Forelimb muscle (tissue), 1 donor: ENCODE measurements at places on chromosomes 1 and 21. TPM values are rescaled to one million over a fixed set of nuclear protein-coding genes. Genes with fewer than 3 reads are reported as not detected.

Gene TRNP1
- 0.96 TPM for polyA plus RNA-seq

Gene SELL
- polyA plus RNA-seq = 1.6 TPM

Gene IL12RB2
- polyA plus RNA-seq = 1.0 TPM

Gene CENPF
- polyA plus RNA-seq = 27.5 TPM

Gene A3GALT2
- not detected for polyA plus RNA-seq

Gene RNU1-2
- not detected for polyA plus RNA-seq

Gene KCNN3
- 10.1 TPM for polyA plus RNA-seq

Gene GBP1
- 4.1 TPM for polyA plus RNA-seq

Gene LORICRIN
- polyA plus RNA-seq = not detected

Gene FCRL2
- polyA plus RNA-seq = 0.11 TPM

Gene LCE2B
- not detected for polyA plus RNA-seq

Gene TSPAN1
- polyA plus RNA-seq = 0.54 TPM

Gene B3GALNT2
- polyA plus RNA-seq = 30.9 TPM

Gene CD247
- 1.2 TPM for polyA plus RNA-seq

Gene PGLYRP4
- polyA plus RNA-seq = not detected

Gene BNIPL
- 0.70 TPM for polyA plus RNA-seq

Gene C1orf53
- polyA plus RNA-seq = 1.8 TPM

Gene TMEM81
- polyA plus RNA-seq = 1.9 TPM

Gene CD34
- polyA plus RNA-seq = 147 TPM

Gene C1orf87
- 0.80 TPM for polyA plus RNA-seq

Gene WDTC1
- polyA plus RNA-seq = 28.7 TPM

Gene ELF3
- 0.20 TPM for polyA plus RNA-seq

Gene PTGER3
- polyA plus RNA-seq = 0.90 TPM

Gene TLCD4
- 12.7 TPM for polyA plus RNA-seq

Gene SPATA6
- polyA plus RNA-seq = 8.4 TPM

Gene ZMYM4
- polyA plus RNA-seq = 34.8 TPM

Gene TFF2
- not detected for polyA plus RNA-seq

Gene TTC24
- polyA plus RNA-seq = 0.32 TPM

Gene GNG4
- 0.42 TPM for polyA plus RNA-seq

Gene CA6
- polyA plus RNA-seq = not detected

Gene LRRC42
- polyA plus RNA-seq = 21.0 TPM

Gene SH2D1B
- polyA plus RNA-seq = 0.71 TPM

Gene APCS
- polyA plus RNA-seq = not detected

Gene LHX8
- polyA plus RNA-seq = not detected

Gene TNFSF4
- polyA plus RNA-seq = 2.2 TPM

Gene UCK2
- 13.4 TPM for polyA plus RNA-seq

Gene SV2A
- 3.1 TPM for polyA plus RNA-seq

Gene CFHR4
- polyA plus RNA-seq = not detected

Gene VASH2
- polyA plus RNA-seq = 41.0 TPM

Gene NLRP3
- polyA plus RNA-seq = 0.66 TPM

Gene AXDND1
- not detected for polyA plus RNA-seq
